ENCODE measurements at places on chromosomes 4 and X.

DNA sequence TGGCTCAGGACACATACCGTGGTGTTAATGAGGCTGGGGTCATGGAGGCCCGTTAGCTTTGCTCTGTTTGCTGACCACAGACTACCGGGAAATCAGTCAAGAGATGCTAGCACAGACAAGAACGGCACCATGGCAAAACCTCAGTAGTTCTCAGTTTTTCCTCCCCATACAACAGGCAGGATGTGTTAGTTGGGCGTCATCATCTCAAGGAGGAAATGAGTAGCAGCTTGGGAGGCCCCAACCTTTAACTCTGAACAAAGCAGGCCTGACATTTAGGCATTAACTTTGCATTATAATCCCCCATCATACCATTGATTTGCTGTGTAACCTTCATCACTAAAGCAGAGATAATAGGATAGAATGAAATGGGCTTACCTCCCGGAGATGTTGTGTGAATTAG is 714.2 kb downstream of the RPA4 start:
- ATAC-seq: peak; percentile 97

DNA sequence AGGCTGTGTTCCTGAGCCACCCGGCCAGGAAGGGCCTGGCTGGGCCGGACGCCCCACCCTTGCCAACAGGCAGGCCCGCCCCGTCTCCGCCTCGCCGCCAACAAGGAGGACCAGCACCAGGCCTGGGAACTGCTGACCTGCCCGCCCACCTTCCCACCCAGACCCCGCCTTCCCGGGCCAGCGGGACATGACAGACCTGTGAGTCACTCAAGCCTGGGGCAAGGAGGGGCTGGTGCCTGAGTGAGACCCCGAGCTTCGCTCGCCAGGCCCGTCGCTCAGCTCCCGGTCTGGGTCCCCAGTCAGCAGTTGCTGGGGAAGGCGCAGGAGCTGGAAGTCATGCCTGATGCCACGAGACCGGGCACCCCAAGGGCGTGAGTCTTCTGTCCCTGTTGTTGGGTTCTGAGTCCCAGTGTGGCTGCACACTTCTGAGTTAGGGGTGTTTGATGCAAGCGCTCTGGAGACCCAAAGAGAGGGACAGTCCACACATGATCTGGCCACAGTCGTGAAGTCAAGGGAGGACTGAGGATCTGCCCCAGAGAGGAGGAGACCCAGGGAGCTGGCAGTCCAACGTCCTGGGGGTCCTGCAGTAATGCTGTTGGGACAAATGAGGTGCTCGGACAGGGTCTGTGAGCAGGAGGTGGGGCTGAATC is at the start of gene DNASE1L1:
TSS of gene DNASE1L1 (minus strand) at position 33 of the 650 bp plus-strand sequence. CDS start 3,686 bp downstream, outside the sequence.
- peak; percentile 20 for ATAC-seq

GRCh38 chrX:138745196-138745595 is 33.7 kb upstream of the FGF13 start:
- no peak for ATAC-seq

- ATAC-seq: no peak
Measured at GRCh38 chrX:38968344-38969216, 167.3 kb downstream of the MID1IP1 start.

DNA sequence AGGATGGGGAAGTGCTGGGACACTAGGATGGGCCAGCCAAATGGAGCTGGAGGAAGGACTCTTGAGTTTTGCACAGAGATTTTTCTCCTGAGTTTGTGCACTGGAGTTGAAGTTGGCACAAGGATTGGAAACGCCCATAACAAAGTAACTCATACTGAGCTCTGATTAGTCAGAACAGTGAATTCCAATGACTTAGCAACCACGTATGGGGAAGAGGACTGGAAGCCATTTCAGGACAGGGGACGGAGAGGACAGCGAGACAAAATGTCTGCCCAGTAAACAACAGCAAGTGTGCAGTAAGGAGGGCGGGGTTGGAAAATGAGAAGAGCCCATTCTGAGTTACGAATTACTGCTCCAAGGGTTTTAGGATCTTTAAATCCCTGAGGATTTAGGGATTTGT is 5.9 kb downstream of the RIPPLY1 start:
- ATAC-seq: no peak
